CD4-positive, alpha-beta T cell treated with Interferon alpha-2 for 1 hour (primary cell): ENCODE measurements at places on chromosomes 2 and 18.

DNA sequence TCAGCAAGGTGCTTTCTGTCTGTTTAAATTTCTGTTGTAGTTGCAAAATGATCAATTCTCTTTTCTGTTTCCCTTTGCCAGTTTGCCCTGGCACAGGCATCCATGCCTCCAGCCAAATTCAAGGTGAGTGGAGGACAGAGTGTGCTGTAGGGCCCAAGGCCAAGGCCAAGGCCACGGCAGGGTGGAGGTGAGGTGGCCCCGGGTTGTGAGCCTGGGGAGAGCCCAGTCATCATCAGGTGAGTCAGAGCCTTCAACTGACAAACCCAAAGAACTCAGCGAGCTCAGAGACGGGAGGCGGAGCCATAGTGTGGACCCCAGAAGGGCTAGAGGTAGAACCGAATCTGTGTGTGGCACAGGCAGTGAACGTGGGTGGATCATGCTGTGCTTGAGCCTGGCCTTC lies 55.7 kb downstream of the BCL2L11 start:
- DNase-seq: no peak

DNA sequence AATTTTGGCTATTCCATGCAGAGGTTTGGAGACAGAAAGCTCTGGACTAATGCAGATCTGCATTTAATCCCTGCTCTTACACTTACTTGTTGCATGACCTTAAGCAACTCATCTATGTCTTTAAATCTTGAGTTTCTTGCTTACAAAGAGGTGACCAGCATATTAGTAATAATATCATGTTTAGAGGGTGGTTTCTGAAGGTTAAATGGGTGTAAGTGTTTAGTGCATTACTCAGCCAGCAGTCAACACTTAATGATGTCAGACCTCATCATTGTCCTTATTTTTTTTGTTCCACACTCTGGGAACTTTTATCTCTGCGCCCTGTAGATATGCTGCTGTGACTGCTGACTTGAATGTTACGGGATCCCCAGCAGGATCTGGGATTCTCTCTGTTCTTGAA lies 1.7 kb downstream of the IL1RL1 start:
- DNase-seq: no peak

DNA sequence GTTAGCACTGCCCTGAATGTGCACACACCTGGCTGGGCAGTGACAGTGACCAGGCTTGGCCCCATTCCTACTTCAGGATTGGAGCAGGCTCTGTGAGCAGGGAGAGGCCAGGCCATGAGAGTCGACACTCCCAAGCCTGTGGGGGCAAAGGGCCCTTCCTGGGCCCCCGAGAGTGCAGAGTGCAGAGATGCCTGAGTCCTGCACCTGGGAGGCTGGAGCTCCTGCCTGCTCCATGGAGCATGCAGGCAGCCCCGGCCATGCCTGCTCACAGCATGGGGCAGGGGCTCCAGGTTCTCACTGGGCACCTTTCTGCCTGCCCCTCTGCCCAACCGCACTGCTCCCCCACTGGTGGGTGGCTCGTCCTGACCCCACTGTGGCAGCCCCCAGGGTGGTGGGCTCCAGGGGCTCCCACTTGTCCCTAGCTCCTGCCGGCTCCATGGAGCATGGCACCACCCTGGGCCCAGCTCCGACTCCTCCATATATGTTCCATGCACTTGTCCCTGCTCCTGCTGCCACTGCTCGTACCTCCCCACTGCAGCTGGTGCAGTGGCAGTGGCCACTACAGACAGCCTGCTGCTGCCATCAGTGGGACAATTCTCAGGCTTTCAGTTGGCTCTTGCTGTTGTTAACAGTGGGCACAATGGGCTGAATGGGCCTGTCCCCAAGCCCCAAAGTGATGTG lies 282.0 kb downstream of the RPRM start:
- DNase-seq: no peak

DNA sequence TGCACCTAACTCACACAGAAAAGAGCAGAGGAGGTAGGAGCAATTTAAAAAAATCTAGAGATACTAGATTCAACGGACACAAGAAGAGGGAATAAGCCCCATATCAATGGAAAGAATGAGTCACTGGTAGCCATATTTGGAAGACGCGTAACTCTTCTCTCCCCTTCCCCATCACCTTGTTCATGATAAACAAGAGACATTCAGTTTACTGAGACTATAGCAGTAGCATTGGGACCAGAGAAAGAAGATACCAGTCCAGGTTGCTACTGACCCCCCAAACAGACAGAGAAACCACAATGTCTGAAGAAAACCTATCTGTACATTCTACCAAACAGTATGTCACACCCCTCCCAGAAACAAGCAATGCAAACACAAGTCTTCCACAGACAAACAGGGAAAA lies 81.1 kb downstream of the SLC66A3 start:
- no peak for DNase-seq

- no peak for DNase-seq
Observed at GRCh38 chr2:209114588-209115240, 309.1 kb upstream of the MAP2 start.

DNA sequence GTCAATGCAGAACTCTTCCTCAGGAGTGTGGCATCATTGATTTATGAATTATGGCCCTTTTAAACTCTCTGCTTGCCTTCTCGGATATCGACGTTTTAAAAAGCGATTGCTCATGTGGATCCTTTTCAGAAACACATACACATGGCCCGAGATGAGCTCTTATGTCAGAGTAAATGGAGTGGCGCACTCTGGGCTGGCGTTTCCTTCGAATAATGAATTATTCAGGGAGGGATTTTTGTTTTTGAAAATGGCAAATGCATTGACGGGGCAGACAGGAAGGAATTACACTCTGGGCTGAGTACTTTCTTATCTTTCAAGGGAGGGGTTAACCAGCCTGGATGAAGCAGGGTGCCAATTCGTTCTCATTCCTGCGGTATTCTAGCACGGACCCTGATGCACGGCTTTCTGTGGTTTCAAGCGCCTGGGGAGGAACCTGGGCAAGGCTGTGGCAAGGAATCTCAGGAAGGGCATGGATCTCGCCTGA lies 142.7 kb downstream of the PRKCE start:
- DNase-seq: no peak

DNA sequence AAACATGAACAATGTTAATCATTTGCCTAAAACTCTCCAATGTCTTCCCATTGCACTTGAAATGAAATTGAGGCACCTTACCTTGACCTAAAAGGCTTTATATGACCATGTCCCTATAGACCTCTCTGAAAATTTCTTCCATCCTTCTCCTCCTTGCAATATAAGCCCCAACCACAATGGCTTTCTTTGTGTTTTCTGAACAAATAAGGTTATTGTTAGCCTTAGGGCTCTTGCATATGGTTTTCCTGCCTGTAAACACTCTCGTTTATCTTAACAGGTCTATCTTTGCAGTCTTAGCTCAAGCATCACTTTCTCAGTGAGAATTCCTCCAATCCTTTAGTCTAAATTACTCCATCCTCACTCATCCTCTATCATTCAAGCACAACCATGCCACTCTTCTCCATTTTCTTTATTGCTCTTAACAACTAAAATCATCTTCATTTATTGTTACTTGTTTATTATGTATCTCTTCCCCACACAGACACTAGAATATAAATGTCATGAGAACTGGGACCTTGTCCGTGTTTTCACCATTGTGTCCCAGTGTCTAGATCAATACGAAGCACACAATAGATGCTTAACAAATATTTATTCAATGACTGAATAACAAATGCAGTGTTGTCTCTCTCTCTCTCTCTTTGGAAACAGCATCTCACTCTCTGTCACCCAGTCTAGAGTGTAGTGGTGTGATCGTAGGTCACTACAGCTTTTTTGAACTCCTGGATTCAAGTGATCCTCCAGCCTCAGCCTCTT lies 129.3 kb downstream of the RDH14 start:
- no peak for DNase-seq

- no peak for DNase-seq
Observed at GRCh38 chr2:27871802-27872201, 18.4 kb downstream of the RBKS start.

DNA sequence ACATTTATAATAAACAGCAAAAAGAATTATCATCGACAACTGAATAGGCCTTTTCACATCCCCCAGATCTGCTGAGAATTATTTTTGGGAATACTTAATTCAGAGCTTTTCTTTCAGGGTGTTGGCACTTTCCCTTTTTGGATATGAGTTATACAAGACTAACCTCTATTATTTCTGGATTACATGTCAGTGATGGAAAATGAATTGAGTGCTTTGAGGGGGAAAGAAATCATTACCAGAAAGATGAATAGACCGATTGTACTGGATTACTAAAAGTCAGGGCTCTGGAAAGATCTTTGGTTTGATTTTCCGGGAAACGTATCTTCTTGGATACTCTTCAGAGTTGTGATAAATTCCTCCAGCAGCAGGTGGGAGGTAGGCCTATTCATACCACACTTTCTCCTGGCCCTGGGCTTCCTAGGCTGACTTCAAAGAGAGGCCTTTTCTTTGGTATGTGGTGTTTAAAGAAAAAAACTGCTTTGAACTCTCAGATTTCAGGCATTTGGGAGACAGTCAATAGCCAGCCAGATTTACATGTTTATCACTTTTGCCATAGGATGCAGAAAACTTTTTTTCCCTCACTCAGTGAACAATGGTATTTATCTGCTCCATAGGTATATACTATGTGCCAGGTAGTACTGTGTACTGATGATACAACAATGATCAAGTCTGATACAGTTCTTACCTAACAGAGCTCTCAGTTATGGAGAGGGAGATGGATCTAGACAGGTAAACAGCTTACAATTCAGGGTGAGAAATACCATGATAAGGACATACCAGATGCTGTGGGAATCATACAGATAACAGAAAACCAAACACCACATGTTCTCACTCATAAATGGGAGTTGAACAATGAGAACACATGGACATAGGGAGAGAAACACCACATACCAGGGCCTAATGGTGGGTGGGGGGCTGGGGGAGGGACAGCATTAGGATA lies 63.3 kb upstream of the ACTR3 start:
- no peak for DNase-seq

GRCh38 chr2:83055376-83056010 lies 1403.6 kb downstream of the SUCLG1 start:
- no peak for DNase-seq

DNA sequence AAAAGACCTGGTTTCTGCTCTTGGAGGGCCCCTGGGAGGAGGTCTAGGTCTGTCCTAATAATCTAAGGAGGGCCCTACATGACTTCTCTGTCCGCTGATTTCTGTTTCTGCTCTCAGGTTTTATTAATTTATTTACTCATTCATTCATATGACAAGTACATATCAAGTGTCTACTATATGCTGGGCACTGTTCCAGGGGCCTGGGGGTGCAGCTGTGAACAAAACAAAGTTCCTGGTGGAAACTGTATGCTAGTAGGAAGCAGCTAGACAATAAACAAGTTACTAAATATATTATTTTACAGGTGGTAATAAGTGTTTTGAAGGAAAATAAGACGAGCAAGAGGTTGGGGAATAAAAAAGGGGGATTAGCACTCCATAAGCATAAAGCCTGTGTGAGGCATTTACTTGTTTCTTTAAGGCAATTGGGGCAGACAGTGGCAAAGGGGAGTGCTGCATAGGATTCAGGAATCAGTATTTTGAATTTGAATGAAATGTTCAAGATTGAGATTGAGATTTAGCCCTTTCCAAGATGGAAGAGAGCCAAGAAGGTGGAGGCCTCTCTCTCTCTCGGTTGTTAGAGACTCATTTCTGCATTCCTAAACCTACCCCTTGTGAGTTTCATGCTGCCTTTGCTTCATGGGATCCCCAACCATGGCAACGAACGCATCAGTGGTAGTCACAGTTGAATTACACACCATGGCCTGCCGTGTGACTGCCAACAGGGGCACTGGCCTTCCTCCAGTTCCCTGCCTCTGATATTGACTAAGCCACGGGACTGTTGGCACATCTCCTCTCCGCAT lies 28.3 kb downstream of the DRC1 start:
- no peak for DNase-seq
